ENCODE measurements at places on chromosomes 6 and 20.

DNA sequence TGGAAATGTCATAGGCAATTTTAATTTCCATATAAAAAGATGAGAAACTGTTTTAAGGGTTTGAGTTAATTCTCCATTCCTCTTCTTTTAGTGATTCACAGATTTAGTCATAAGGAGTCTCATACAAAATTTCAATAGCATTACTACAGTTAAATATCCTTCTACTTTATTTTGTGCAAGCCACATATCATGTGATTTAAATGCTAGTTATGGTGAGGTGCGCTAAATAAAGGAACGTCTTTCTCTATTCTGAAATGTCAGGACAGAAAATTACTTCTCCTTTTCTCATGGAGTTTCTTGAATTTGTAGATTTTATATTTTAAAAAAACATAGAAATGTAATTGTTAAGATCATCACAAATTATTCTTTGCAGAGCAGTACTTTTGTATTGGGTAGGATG lies 50.0 kb upstream of the SUPT3H start:
- H3K27me3 ChIP-seq: peaks cover 4% of the 10 kb centered on the region
- no peaks in the 10 kb centered on the region for H3K36me3 ChIP-seq
- no peak overlapping the region for H3K4me3 ChIP-seq
- H3K4me1 ChIP-seq: peaks cover 13% of the 10 kb centered on the region
- no peak for DNase-seq

GRCh38 chr6:70292193-70292592 lies 10.7 kb downstream of the COL9A1 start:
- DNase-seq: no peak
- no peaks in the 10 kb centered on the region for H3K36me3 ChIP-seq
- H3K4me3 ChIP-seq: no peak overlapping the region
- H3K27ac ChIP-seq: no peak overlapping the region
- H3K27me3 ChIP-seq: no peaks in the 10 kb centered on the region

DNA sequence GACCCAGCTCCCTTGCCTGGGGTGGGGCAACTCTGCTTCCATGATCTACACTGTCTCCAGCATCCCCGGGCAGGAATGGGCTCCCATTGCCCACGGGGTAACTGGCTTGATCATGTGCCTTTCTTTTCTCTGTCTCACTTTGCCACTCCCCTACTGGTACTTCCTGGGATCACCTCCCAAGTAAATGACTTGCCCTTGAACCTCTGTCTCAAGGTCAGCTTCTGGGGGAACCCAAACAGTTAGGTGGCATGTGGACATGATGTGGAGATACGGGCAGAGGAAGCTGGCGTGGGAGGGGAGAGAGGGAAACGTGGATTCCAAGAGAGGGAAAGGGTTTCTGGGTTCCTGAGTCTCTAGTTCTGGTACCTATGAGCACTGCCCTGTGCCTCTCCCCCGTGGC lies 63.8 kb upstream of the RALY start:
- H3K36me3 ChIP-seq: no peaks in the 10 kb centered on the region
- H3K27me3 ChIP-seq: no peaks in the 10 kb centered on the region
- H3K4me1 ChIP-seq: no peaks in the 10 kb centered on the region
- no peak overlapping the region for H3K27ac ChIP-seq

GRCh38 chr20:44135417-44136204 lies 51.4 kb downstream of the JPH2 start:
- no peak overlapping the region for H3K4me3 ChIP-seq
- H3K4me1 ChIP-seq: peaks cover 62% of the 10 kb centered on the region
- H3K27ac ChIP-seq: peak overlapping the region; percentile 97
- H3K36me3 ChIP-seq: no peaks in the 10 kb centered on the region

DNA sequence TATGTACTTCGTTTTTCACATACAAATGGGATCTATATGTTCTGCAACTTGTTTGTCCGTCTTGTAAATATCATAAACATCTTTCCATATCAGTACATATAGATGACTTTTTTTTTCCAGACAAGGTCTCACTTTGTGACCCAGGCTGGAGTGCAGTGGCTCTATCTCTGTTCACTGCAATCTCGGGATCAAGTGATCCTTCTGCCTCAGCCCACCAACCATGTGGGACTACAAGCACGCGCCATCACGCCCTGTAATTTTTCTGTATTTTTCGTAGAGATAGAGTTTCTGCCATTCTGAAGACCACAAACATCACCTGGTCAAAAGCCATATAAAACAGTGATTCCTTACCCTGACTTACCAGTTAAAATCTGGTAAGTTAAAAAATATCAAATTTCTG lies 37.7 kb upstream of the SYNCRIP start:
- H3K27me3 ChIP-seq: no peaks in the 10 kb centered on the region
- H3K4me3 ChIP-seq: no peak overlapping the region
- peaks cover 5% of the 10 kb centered on the region for H3K4me1 ChIP-seq
- H3K36me3 ChIP-seq: no peaks in the 10 kb centered on the region
- DNase-seq: no peak
- no peak overlapping the region for H3K27ac ChIP-seq

GRCh38 chr6:102742754-102743356 lies 1349.3 kb downstream of the GRIK2 start:
- no peaks in the 10 kb centered on the region for H3K36me3 ChIP-seq
- no peak overlapping the region for H3K4me3 ChIP-seq
- peaks cover 1% of the 10 kb centered on the region for H3K4me1 ChIP-seq

DNA sequence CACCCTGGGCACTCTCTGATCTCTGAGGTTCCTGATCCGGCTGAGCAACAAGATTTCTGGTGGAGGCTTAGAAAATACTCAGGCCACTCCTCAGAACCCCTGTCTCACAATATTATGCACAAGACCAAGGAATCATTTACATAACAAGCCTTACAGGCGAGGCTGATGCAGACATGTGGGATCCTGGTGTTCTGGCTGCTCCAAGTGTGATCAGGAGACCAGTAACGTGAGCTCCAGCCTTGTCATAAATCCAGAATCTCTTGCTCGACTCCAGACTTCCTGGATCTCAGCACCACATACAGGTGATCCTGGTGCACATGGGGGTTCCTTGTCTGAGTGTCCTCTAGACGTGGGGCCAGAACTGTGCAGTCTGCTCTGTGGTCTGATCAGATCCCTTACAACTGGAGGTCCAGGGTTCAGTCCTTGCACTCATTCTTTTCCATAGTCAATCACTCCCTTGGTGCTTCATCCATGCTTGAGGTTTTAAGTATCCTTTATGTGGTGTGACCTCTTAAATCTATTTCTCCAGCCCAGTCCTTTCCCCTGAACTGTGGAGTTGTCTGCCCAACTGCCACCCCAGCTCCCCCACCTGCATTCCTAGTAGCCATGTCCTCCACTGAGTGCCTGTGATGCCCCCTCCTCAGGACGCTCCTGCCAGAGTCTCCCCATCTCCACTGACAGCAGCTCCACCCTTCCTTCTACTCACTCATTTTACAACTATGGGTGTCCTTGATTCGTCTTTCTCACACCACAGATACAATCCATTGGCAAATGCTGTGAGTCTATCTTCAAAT lies 5.1 kb downstream of the HLA-C start:
- H3K4me1 ChIP-seq: no peaks in the 10 kb centered on the region
- no peaks in the 10 kb centered on the region for H3K36me3 ChIP-seq
- H3K4me3 ChIP-seq: no peak overlapping the region

DNA sequence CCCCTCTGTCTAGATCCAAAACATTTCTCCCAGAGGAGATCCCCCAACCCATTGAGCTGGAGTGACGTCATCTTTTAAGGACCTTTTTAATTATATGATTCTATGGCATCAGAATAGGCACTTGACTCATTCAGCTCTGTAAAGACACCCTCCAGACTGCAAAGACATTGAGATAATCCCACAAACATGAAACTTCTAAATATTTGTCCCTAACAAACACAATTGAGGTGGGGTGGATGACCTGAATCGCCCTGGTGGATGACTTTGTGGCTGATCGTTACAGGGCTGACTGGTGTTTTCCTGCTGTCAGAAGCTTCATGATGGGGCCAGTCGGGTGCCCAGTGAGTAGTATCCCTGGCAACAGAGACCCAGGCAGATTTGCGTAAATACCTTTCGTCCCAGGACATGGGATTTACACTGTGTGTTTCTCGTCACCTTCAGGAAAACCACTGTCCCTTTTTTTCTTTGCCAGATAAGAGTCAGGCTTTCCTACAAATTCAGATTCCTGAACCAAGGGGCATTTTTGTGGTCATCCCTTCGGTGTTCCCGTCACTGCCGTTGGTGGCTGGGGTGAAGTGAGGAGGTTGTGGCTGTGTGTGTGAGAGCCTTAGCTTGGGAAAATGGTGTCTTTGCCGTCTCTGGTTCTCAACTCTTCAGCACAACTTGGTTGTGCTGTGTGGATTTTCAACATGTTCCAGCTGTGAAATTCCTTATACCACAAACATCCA lies 5.3 kb upstream of the PCK1 start:
- H3K27me3 ChIP-seq: no peaks in the 10 kb centered on the region
- H3K4me3 ChIP-seq: no peak overlapping the region
- H3K27ac ChIP-seq: no peak overlapping the region
- no peak for DNase-seq

DNA sequence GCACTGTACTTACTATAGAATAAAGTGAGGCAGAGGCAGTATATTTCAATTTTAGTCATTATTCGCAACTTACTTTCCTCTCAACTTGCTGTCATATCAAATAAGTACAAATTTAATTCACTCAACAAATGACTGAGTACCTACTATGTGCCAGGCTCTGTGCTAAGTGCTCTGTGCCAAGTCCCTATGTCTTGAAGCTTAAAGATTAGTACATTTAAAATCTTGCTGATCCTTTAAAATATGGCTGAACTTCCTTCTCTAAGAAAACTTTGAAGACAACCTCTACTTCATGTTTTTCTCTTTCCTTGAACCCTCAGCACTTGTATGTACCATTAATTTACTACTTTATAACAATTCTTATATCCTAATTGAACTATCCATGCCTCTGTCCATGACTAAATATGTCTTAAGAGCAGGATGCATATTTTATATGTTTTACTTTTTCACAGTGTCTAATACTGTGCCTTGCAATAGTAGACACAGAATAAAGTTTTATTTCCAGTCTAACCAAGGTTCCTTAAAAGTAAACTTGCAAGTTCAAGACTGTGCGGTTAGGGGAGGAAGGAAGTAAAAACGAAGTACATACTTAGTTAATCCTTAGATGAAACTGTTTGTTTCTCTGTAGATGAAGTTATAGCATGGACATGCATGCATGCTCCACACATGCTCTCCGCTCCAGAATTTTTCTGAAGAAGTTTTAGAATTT lies 10.0 kb upstream of the LATS1 start:
- peaks cover 26% of the 10 kb centered on the region for H3K36me3 ChIP-seq
- no peaks in the 10 kb centered on the region for H3K4me1 ChIP-seq
- no peak for DNase-seq

- no peak for DNase-seq
- H3K36me3 ChIP-seq: no peaks in the 10 kb centered on the region
- no peaks in the 10 kb centered on the region for H3K27me3 ChIP-seq
- peak overlapping the region; percentile 9 for H3K27ac ChIP-seq
- no peak overlapping the region for H3K4me3 ChIP-seq
These were observed 78.1 kb downstream of the NCOA7 start for GRCh38 chr6:125868678-125869395.

GRCh38 chr6:127972815-127973214 lies 72.0 kb upstream of the THEMIS start:
- H3K27me3 ChIP-seq: no peaks in the 10 kb centered on the region
- H3K4me1 ChIP-seq: no peaks in the 10 kb centered on the region
- H3K36me3 ChIP-seq: peaks cover 12% of the 10 kb centered on the region
- no peak overlapping the region for H3K4me3 ChIP-seq
- H3K27ac ChIP-seq: no peak overlapping the region

- no peak for DNase-seq
- no peaks in the 10 kb centered on the region for H3K4me1 ChIP-seq
- no peak overlapping the region for H3K4me3 ChIP-seq
- no peaks in the 10 kb centered on the region for H3K27me3 ChIP-seq
- H3K27ac ChIP-seq: no peak overlapping the region
These were observed 294.1 kb downstream of the NRN1 start for GRCh38 chr6:5712349-5713215.

GRCh38 chr6:159828074-159828473 lies 28.0 kb downstream of the PNLDC1 start:
- H3K27ac ChIP-seq: no peak overlapping the region
- no peak for DNase-seq
- H3K27me3 ChIP-seq: no peaks in the 10 kb centered on the region
- no peaks in the 10 kb centered on the region for H3K36me3 ChIP-seq
- no peaks in the 10 kb centered on the region for H3K4me1 ChIP-seq

GRCh38 chr20:23103284-23104018 lies 17.3 kb upstream of the CD93 start:
- no peaks in the 10 kb centered on the region for H3K36me3 ChIP-seq
- peak overlapping the region; percentile 31 for H3K27ac ChIP-seq
- H3K4me3 ChIP-seq: no peak overlapping the region
- no peaks in the 10 kb centered on the region for H3K27me3 ChIP-seq
- no peak for DNase-seq

DNA sequence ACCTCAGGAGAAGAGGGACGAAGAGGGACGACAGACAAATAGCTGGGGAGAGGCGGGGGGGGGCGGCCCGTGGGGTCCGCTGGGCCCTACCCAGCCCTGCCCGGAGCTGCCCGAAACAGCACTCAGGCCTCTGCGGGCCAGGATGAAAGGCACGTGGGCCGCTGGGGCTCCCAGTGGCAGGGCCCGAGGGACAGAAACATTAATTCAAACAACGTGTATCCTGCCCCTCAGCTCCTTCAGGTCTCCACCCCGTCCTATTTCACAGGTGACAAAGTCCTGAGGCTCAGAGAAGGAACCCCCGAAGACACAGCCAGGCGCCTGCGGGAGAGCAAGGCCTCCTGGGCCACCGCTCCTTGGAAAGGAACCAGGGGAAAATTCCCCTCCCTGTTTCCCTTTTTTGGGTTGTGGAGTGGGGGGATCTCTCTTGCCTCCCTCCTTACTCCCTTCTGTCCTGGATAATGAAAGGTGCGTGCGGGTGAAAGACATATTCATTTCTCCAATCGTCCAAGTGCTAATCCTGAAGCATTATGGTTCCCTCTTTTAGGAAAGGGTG lies 93.3 kb downstream of the RNASET2 start:
- H3K4me1 ChIP-seq: peaks cover 11% of the 10 kb centered on the region
- H3K27ac ChIP-seq: no peak overlapping the region
- H3K36me3 ChIP-seq: no peaks in the 10 kb centered on the region
- no peaks in the 10 kb centered on the region for H3K27me3 ChIP-seq
- DNase-seq: no peak

DNA sequence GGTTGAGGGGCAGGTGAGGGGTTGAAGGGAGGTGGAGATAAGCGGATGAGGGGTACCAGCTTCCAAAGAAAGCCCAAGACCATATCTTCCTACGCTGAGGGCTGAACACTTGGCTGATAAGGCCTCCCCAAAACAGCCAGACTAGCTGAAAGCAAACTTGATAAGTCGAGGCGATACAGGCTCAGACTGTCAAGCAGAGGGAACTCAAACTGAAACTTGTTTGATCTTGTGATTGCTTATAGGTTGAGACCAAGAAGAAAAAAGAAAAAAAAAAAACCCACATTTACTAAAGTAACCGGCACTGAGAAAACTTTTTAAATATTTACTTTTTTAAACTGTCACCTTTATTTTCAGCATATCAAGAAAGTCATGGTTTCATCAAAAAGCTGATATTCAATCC lies 73.6 kb downstream of the TRERF1 start:
- H3K27ac ChIP-seq: no peak overlapping the region
- no peak overlapping the region for H3K4me3 ChIP-seq
- H3K27me3 ChIP-seq: no peaks in the 10 kb centered on the region
- H3K36me3 ChIP-seq: no peaks in the 10 kb centered on the region
- H3K4me1 ChIP-seq: no peaks in the 10 kb centered on the region
- DNase-seq: no peak
